H1 (cell line): ENCODE measurements at places on chromosomes 5 and 9.

- no peak for DNase-seq
These were observed 1.9 kb upstream of the CCDC187 start for GRCh38 chr9:136305804-136306203.

DNA sequence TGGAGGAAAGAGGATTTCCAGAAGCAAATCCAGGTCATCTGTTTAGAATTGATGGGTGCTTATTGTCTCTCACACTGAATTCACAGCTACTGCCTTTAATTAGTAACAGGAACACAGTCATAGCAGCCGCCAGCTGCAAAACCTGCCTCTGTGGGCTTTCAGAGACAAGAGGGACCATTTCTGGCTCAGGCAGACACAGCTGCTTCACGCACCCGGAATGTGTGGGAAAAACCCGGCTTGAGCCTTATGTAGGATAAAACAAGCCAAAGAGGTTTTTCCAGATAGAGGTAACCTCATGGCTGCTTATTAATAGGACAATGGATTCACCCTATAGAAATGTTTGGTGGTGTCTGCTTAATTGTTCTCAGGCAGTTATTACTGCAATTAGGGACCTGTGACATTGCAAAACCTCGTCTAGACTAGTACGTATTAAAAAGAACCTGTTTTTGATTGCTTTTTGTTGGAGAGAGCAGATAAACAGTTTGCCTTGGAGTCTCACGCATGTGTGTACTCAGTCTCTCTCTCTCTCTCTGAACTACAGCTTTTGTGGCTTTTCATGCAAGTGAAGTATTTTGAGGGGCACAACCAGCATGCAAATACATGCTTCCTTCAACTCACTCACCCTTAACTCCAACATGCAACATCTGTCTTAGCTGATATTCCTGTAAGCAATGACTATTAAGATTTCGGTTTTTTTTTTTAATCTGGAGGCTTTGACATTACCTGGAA is 302.7 kb downstream of the PLK2 start:
- no peak for DNase-seq

GRCh38 chr5:68528821-68529273 is 313.3 kb downstream of the PIK3R1 start:
- DNase-seq = no peak

DNA sequence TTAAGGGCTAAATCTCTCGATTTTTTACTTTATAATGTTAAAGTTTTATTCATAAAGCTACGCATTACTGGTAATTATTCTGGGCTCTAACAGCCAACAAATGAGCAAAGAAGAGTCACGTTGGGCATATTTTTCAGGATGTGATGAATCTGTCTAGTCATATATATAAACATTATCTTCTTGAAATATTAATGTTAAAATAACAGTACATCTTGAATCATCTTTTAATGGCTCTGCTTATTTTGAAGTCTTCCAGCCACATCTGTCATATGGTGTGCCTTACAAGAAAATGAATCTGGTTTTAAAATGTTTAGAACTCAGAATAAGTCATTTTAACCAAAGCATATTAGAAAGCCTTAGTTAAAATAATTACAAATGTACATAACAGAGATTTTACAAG is 96.9 kb downstream of the CWC27 start:
- DNase-seq = no peak

DNA sequence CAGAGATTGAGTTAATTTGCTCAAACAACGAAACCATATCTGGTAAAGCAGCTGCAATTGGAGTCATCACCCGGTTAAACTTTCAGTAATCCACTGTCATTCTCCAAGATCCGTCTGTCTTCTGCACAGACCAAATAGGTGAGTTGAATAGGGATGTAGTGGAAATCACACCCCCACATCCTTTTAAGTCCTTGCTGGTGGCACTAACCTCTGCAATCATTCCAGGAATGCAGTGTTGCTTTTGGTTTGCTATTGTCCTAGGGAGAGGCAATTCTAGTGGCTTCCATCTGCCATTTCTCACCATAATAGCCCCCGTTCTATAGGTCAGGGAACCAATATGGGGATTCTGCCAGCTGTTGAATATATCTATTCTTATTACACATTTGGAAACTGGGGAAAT is 14.6 kb upstream of the BTF3 start:
- DNase-seq = no peak
